Left ventricle myocardium inferior (tissue), 1 donor: ENCODE measurements at places on chromosomes 4 and X.

DNA sequence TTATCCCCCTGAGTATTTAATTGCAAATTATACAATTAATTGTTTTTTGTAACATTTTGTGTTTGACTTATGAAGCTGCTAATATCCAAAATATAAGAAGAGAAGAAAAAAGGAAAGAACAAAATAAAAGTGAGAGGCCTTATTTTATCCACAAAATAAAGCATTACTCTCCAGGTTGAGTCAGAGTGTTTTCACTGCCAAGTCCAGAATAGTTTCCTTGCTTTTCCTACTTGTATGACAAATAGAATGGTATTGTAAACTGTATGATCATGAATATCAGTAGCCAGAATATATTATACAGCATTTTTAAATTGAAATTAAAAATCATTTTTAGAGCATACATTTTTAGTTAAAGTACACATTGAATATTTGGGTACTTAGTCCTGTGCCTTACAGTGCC, 237.8 kb downstream of the NDST4 start:
- DNase-seq, result no peak

DNA sequence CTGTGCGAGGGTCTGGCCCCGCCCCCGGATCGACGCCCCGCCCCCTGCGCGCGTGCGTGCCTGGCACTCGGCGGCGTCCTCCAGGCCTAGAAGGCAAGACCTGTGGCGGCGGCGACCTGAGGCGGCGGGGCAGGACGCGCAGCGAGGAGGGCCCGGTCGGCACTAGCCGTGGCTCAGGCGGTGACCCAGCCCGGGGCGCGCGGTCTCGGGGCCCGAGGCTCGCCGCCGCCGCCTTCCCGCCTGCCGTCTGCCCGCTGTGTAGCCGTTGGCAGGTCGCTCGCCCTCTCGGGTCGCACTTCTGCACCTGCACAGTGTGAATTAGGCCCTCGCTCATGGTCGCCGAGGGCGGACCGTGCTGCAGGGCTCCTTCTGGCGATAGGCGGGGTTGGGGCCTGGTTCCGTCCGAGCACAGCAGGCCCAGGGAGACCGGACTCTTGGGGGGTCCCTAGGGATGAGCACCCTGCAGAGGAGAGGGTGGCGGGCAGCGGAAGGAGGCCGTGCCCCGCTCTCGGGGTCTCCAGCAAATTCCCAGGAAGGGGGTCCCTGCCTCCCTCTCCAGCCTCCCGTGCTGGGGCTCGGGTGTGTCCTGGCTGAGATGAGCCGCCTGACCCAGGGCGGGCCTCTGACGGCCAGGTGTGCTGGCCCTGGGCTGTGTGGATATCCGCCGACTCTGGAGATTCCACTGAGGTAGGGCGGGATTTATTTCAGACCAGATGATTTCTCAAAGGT, 557 bp upstream of the FAM53A start:
- DNase-seq, result no peak

DNA sequence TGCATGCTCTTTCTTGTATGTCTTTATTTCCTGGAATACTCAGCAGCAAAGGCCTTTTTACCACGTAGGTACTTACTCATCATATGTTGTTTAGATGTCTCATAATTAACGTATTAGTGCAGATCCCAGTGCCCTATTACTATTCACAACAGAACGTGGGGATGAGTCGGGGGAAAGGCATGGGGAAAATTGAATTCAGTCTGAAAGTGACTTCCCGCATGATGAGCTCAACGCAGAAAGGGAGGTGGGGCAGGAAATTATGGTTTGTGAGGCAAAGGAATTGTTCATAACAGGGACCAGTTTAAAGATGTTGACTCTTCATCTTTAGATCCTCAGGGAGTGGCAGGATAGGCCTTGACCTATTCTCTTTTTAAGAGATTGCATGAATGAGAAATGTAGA, 2.0 kb upstream of the TMPRSS11D start:
- DNase-seq, result no peak

- DNase-seq, result no peak
Observed at GRCh38 chr4:105836537-105836936, 58.7 kb upstream of the NPNT start.

GRCh38 chrX:69107747-69108401, 57.4 kb downstream of the PJA1 start:
- DNase-seq, result no peak

GRCh38 chr4:115609631-115610030, 496.2 kb upstream of the NDST4 start:
- no peak for DNase-seq

- DNase-seq, result no peak
Observed at GRCh38 chr4:17817027-17817426, 6.2 kb downstream of the NCAPG start.

GRCh38 chrX:17814557-17814956, 46.5 kb downstream of the RAI2 start:
- no peak for DNase-seq

DNA sequence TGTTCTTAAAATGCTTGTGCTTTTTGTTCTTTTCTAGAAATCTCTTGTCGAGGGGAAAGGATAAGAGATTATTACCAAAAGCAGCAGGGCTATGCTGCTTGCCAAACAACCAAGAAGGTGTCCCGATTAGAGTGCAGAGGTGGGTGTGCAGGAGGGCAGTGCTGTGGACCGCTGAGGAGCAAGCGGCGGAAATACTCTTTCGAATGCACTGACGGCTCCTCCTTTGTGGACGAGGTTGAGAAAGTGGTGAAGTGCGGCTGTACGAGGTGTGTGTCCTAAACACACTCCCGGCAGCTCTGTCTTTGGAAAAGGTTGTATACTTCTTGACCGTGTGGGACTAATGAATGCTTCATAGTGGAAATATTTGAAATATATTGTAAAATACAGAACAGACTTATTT, 81.5 kb upstream of the PACRGL start:
- no peak for DNase-seq

GRCh38 chrX:40106676-40107290, 9.0 kb upstream of the BCOR start:
- no peak for DNase-seq

GRCh38 chr4:145954924-145955339, 16.3 kb upstream of the ZNF827 start:
- no peak for DNase-seq
